NCI-H1436 treated with DMSO at 0.1 percent for 48 hours (cell line): ENCODE measurements at places on chromosomes 16 and 17.

DNA sequence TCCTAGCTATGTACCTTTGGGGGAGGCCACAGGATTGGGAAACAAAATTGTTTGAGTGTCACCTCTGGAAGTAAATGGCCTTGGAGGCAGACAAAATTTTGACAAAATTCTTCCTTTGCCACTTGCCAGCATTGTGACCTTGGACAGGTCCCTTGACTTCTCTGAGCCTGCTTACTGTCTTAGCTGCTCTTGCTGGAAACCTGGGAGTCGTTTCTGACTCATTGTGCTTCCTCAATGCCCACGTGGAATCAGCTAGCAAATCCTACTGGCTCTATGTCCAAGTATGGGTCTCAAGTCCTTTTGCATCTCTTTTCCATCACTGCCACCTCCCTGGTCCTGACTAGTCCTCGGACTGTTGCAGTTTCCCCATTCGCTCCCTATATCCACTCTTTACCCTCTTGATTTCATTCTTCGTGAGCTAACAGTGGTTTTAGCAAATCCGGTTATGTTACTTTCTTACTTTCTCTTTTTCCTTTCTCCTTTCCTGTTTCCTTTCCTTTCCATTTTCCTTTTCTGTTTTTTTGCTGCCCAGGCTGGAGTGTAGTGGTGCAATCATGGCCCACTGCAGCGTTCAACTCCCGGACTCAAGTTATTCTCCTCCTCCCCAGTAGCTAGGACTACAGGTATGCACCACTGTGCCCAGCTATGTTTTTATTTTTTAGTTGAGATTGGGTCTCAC lies 68.1 kb upstream of the LGALS9 start:
- DNase-seq, result no peak

DNA sequence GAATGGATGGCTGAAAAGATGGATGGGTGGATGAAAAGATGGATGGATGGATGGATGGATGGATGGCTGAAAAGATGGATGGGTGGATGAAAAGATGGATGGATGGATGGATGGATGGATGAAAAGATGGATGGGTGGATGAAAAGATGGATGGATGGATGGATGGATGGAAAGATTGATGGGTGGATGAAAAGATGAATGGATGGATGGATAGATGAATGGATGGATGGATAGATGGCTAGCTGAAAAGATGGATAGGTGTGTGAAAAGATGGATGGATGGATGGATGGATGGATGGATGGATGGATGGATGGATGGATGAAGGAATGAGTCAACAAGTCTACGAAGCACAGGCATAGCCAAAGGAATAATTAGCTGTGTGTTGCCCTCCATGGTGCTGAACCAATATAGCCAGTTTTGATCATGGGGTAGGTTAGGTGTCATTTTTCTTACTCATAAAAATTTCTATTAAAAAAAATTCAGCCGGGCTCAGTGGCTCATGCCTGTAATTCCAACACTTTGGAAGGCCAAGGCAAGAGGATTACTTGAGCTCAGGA lies 41.1 kb downstream of the NLRC5 start:
- DNase-seq, result no peak

DNA sequence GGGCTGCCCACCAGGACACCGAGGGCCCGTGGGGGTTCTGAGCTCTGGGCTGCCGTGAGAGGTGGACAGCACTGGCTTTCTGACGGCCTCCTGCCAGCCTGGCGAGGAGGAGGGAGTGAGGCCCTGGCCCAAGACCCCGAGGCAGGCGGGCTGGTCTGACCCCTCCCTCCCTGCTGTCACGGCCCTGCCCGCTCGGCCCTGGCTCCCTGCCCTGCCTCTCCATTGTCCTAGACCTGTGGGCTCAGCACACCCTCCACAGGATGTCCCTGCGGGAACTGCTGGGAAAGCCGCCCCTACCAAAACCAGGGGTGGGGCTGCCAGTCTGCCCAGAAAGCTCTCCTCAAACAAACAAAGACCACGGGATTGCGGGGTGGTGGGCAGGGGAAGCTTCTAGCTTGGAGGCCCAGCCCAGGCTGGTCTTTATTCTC lies 20.7 kb downstream of the SPNS2 start:
- no peak for DNase-seq

- no peak for DNase-seq
Measured at GRCh38 chr17:61574542-61575351, 16.3 kb downstream of the NACA2 start.

DNA sequence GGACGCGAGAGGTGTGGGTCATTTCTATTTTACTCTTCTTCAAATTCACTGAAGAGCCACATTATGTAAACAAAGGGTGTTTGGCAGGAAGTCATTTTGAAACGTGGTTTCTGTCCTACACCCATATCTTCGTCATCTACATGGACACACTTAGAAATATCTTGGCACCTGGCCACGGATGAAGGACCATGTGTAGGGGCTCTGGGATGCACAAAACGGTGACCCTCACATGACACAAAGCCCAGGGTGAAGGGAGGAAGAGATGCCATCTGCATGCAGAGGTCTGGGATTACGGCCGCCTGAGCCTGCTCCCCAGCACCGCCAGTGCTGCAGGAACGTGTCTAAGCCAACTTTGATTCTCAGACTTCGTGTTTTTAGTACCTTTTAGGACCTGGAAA lies 130.2 kb upstream of the CHMP6 start:
- no peak for DNase-seq

DNA sequence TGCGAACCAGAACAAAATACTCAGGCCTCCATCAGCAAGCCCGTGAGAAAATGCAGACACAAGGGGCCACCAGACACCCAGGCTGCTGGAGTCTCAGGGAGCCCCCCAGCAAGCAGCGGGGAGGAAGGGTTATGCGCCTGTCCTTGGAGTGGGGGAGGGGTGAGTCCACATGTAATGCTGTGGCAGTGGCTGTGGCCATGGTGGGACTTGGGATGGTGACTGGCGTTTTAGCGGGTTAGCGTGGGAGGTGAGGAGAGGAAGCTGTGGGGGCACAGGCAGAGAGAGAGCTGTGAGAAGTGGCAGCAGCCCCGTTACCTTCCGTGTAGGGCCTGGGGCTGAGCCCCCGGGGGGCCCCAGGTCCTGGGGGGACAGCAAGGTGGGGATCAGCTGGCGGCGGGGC lies 58.3 kb downstream of the SRCIN1 start:
- no peak for DNase-seq

GRCh38 chr17:20153231-20153630 lies 144.1 kb downstream of the SPECC1 start:
- no peak for DNase-seq

DNA sequence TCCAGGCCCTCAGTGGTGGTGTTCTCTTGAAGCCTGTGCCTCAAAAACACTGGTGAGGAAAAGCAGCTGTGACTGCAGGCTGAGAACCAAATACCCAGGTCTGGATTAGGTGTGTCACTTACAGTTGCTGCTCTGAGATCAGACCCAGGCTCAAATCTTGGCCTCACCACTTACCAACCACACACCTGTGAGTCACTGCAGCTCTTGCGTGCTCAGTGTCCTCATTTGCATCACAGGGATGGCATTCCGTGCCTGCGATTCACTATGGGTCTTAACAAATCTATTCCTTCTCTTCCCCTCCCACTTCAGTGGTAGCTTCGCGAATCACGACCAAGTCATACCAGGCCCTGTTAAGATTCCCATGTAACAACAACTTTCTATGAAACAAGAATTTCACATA lies 233.4 kb upstream of the HSBP1 start:
- DNase-seq, result no peak

- DNase-seq, result no peak
Measured at GRCh38 chr16:53519417-53520091, 16.5 kb upstream of the AKTIP start.

DNA sequence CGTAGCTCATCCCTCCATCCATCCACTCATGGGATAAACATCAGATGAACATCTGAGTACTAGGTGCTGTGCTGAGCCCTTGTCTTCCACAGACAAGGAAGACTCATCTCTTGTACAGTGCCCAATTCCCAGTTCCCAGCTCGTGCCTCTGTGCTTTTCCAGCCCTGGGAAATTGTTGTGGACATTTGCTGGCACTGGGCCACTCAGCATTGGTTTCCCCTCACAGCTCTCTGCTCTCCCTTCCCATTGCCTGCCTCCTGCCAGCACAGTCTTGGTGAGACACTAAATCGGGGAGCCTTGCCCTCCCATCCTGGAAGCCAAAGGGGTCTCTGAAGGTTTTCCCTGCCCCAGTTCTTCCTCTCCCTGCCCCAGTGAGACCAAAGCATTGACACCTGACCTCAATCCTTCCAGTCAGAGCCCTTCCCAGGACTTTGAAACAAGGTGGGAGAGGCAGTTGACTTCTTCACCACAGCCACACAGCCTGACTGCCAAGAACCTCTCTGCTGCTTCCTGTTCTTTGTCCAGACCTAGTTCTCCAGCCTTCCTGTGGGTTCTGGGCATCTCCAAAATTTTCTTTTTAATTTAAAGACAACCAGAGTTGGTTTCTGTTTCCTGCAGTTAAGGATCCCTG lies 50.2 kb downstream of the WSB1 start:
- DNase-seq, result no peak

GRCh38 chr17:19986941-19987861 lies 9.6 kb upstream of the AKAP10 start:
- no peak for DNase-seq

- DNase-seq, result no peak
Measured at GRCh38 chr16:5386989-5387388, 289.4 kb upstream of the EEF2KMT start.

DNA sequence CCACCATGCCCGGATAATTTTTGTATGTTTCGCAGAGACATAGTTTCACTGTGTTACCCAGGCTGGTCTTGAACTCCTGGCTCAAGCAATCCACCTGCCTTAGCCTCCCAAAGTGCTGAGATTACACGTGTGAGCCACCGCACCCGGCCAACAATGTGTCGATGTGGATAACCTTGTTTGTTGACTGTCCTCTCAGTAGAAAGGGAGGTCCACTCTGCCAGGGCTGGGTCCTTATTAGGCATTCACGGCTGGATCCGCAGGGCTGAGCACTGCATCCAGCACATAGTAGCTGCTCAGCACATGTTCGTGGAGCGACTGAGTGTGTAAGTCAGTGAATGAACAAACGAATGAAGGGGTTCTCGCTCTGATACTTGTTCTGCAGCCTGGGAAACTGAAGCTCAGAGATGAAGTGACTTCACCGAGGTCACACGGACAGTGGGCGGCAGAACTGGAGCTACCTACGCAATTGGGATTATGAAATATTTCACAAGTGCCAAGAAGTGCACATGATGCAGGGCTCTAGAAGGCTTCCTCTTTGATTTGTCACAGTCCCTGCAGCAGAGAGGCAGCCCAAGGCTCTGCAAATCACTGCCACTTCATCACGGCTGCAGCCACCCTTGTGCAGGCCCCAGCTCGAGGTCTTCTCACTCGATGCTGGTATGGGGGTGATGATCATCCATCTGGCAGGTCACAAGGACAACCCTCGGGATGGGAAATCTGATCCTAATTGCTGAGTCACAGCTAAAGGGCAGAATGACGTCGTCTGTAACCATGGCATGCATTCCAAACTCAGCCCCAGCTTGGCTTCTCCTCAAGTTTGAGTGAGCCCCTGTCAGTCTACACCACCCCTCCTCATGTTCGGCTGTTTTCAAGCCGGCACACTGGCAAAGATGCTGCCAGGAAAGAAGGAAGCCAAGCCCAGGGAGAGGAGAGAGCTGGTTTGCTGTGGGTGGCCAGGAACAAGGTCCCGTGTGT lies 28.0 kb upstream of the SNN start:
- DNase-seq, result no peak

- no peak for DNase-seq
Measured at GRCh38 chr17:42698736-42699414, 16.5 kb downstream of the CNTNAP1 start.

DNA sequence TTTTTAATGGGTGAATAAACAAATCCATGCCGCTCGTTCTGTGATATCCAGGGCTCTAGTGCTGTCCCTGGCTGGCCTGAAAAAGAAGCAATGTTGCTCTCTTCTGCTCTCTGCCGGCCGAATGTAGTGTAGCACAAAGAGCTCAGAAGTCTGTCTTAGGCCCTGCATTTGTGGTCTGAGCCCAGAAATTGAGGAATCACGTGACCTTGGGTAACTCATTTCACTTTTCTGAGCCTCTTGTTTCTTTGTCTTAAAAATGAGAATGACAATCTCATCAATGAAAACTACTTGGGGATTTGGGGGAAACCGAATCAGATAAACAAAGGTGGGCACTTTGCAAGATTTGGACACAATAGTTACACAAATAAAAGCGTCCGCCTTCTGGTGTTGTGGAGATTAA lies 381.6 kb upstream of the ASIC2 start:
- no peak for DNase-seq

GRCh38 chr17:75941442-75941819 lies 589 bp upstream of the FBF1 start:
- DNase-seq, result no peak

DNA sequence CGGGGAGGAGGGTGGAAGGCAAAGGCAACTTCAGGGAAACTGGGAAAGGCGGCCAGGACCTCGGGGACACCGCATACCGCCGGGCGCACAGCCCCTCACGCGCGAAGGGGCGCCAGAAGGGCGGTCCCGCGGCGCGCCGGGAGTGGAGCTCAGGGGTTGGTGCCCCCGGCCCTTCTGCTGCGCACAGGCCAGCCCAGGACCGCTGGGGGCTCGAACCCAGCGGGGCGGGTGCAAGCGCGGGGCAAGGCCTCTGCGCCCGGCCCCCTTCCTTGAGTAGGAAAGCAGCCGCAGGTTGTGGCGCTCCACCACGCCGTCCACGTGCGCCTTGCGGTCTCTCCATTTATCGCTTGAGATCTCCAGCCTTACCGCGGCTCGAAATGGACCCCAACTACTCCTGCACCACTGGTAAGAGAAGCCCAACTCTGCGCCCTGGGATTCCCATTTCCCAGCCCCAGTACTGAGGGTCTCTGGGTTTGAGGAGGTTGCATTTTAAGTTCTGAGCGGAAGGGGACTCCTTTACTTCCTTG lies 3.0 kb upstream of the MT1A start:
- DNase-seq, result no peak

- DNase-seq, result no peak
Measured at GRCh38 chr16:27489906-27490305, 59.8 kb downstream of the GTF3C1 start.

DNA sequence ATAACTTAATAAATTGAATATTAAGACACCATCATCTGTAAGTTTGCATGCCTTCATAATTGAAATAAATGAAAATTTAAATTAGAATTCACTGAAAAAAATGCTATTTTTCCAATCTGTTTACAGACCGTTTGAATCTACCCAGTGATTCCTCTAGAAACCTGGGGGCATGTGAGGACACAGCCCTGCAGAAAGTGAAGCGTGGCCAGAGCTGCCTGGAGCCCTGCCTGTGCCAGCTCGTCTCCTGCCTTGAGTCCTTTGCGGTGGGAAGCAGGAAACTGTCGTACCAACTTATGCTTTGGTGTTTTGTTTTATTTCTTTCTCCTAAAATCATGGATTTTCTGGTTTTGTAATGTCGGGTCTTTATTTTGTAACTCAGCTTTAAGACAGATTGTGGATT lies 67.8 kb upstream of the FA2H start:
- no peak for DNase-seq

GRCh38 chr16:46788891-46789474 lies 40.8 kb upstream of the MYLK3 start:
- DNase-seq, result no peak
